ENCODE measurements at places on chromosomes 1 and 21.

DNA sequence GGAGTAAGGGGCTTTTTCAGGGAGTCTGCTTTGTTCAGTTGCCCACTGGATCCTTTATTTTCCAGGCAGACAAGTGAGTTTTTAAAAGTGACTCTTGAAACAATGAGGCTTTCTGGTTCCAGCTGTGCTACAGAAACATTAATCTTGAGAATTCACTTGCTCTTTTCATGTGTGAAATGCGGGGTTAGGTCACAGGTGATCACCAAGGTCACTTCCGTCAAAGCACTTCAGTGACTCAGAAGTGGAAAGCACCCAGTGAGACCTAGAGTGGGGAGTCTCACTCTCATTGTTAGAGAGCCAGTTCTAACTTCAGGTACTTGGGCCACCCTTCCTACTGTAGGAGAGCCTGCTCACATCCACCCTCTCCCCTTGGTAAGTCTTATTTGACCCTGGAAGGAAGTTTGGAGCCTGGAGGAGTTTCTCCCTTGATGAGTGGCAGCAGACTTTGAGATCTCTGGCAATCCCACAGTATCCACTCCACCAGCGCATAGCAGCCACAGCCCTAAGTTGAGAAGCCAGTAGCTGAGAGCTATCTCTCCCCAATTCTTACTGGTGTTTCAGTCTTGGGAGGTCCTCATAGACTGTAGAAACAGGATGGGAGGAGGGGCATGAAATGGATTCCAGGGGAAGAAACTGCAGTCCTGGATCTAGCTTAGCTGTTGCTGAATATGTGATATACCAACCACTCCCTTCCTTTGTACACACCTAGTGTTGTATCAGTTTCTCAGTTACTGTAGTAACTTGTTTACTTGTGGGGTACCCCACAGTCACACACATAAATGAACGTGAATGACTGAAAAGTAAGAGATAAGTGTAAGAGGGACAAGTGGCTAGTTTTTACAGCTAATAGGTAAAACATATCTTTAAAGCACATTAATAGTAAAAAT is 3.1 kb downstream of the TACSTD2 start:
- no peak for DNase-seq

- no peak for DNase-seq
These were observed 303.5 kb upstream of the KAZN start for GRCh38 chr1:14294860-14295536.

- no peak for DNase-seq
These were observed 644 bp upstream of the MRPL24 start for GRCh38 chr1:156741481-156741983.

DNA sequence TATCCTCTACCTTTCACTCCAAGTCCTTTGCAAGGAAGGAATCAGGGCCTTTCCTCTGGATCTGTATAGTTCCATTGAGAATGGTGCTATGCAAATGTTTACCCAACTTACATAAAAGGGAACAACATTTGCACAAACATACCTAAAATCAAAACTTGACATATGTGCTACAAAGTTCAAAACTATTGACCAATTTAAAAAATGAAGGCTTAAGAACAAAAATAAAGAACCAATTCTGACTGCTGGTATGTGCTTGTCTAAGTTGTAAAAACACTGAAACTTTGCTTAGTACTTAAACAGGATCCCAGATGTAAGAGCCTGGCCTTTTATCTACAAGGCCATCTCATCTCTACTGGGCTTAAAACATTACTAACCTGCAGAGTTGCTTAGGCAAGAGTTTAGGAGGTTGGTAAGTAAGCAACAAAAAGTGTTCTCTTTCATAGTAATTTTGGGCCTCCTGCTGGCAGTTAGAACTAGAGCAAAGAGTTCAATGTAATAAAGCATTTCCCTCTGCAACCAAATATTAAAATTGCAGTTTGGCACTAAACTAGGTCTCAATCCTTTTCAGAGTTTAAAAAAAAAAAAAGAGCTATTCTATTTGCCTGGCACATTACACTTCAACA is 2.0 kb downstream of the SCMH1 start:
- no peak for DNase-seq

DNA sequence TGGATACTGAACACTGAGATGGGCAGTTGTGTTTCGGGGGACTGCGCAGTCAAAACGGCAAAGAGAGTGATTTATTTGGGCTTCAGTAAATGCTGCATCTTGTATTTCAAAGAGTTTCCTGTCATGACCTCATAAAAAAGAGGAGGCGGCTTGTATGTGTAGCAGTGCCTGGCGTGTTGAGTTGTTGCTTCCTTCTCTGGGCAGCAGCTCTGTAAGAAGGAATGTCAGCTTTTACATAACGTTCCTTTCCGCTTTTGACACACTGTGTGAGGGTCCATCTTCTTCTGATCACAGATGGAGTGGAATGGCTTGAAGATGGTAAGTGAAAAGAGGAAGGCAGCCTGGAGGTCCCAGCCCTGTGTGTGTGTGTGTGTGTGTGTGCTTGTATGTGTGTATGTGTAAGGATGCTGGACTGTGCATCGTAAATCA is 941 bp downstream of the ELAVL4 start:
- DNase-seq = no peak

- DNase-seq = no peak
These were observed 19.2 kb upstream of the EVA1B start for GRCh38 chr1:36342426-36343185.

DNA sequence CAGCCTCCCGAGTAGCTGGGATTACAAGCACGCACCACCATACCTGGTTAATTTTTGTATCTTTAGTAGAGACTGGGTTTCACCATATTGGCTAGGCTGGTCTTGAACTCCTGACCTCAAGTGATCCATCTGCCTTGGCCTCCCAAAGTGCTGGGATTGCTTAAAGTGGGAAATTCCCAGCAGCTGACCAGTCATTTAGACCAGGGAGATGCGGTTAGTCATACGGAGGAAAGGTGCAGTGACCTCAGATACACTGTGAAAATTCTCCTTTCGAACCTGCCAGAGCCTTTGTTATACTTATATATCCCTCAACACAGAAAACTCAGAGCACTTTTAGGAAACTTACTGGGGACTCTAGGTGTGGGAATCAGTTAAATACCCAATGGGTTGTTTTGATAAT is 39.6 kb downstream of the MAP10 start:
- no peak for DNase-seq

- no peak for DNase-seq
These were observed 14.2 kb upstream of the KANK4 start for GRCh38 chr1:62333441-62333840.

GRCh38 chr1:180805316-180805715 is 107.4 kb upstream of the KIAA1614 start:
- no peak for DNase-seq

DNA sequence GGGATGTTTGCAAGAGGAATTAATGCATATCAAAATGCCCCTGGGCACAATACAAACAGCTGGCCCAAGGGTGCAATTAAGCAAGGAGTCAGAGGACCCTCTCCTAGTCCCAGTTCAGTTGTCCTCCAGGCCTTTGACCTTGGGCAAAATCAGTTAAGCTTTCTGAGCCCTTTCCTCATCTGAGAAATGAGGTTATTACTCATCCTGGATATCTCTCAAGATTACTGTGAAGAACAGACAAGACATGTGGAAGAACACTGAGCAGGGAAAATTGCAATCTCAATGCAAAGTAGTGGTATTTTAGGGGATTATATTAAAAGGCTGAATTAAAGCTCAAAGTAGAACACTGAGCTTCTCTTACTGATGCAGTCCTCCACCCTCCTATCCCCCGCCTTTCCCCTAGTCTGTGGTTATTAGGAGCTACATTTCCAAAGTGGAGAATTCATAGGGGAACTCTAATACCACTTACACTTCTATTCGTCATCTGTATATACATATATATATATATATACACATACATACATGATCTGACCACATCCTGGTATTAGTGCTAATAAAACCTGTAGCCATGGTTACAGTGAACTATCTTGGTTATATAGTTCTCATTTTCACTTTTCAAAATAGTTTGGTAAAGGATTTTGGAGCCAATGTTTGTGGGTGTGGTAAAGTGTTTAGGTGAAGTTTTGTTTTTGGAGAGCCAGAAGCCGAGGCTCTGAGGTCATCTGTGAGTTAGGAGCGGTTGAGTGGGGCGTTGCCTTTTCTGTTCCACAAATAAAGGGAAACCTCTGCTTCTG is 18.1 kb downstream of the KIAA0040 start:
- DNase-seq = no peak

- no peak for DNase-seq
These were observed 121.2 kb upstream of the KIAA0040 start for GRCh38 chr1:175313672-175314225.

DNA sequence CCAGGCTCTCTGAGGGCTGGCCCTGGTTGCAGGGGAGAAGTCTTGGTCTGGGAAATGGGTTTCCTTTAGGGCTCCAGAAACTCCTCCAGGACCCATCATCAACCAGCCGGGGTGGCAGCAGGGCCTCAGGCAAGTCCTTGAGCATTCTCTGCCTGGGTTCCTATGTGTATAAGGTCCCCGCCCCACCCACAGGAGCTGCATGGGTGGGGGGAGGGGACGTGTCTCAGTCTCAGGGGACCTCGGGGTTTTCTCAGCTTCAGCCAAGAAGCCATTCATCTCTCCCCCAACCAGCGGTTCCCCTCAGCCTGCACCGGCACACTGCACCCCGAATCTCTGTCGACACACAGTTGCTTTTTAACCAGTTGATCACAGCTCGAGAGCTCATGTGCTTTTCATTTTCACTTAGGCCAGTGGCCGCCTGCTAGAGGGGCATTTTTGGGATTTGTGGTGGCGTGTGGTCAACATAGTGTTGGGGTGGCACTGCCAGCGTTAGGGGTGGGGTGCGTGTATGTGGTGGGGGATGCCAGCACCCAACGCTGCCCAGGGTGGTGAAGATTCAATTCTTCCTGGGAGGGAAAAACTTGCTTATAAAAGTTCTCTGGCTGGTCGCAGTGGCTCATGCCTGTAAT is 6.5 kb downstream of the RUNX3 start:
- no peak for DNase-seq

- no peak for DNase-seq
These were observed 59.1 kb downstream of the NME7 start for GRCh38 chr1:169308313-169309039.

- no peak for DNase-seq
These were observed 142.3 kb upstream of the CHRM3 start for GRCh38 chr1:239244084-239244483.

GRCh38 chr1:228000416-228000815 is 6.4 kb upstream of the WNT3A start:
- no peak for DNase-seq

DNA sequence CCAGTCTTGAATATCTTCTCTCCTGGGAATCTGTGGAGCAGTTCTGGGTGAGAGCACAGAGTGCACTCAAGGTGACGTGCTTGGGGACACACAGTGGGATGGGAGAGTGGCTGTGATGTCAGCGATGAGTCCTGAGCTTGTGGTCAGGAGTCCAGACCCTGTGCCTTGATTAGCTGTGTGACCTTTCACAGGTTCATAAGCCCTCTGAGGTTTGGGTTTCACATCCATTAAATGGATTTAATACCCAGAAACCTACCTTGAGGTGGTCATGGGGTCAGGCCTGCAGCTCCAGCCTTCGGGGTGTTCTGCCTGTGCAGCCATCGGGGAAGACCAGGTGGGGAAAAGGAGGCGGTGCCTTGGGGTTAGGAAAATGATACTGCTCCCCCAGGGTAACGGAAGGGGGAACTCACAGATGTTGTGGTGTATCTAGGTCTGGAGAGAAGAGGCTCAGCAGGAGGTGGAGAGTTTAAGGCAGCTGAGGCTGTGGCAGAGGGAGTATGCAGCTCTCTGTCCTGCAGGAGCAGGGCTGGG is 38.5 kb upstream of the ETV3 start:
- no peak for DNase-seq

DNA sequence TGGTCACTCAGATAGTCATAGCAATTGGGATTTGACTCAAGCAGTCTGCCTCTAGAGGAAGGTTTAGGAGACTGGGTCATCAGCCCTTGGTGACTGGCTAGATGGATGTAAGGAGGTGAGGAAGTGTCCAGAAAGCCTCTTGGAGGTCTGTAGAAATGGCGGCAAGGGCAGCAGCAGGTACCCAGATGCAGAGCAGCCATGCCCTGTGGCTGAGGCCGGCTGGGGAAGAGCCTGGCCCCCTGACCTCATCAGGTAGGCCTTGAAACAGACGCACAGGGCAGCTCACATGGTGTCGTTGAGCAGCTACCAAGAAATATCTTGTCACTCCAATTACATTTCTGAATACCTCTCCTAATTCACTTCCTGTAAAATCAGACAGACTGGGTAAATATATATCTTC is 98.2 kb downstream of the DMRTB1 start:
- no peak for DNase-seq

DNA sequence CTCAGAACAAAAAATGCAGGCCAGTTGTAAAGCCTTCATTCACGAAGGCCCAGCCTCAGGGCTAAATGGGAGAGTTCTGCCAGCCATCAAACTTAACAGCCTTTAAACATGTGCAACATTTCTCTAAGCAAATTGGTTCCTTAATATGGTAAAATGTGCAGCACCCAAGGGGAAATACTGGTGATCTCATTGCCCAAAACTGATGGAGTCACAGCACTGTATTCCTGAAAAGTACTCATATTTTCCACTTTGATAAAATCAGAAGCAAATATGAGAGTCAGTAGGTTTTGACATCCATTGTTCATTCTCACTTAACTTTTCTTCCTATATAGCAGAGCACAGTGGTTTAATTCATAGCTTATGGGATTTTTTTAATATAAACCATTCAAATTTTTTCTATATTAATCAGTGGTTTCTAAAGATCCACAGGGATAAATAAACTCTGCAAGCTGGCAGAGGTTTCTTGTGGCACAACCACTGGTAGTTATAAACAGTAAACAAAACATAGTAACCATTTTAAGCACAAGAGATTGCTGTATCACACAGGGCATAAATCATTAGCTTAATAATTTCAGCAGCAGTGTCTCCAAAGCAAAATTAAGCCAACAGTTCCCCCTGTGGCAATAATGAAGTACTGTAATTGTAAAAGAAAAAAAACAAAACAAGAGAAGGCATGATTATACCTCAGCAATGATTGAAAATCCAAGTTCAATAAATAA is 106.9 kb upstream of the LYPLAL1 start:
- no peak for DNase-seq

DNA sequence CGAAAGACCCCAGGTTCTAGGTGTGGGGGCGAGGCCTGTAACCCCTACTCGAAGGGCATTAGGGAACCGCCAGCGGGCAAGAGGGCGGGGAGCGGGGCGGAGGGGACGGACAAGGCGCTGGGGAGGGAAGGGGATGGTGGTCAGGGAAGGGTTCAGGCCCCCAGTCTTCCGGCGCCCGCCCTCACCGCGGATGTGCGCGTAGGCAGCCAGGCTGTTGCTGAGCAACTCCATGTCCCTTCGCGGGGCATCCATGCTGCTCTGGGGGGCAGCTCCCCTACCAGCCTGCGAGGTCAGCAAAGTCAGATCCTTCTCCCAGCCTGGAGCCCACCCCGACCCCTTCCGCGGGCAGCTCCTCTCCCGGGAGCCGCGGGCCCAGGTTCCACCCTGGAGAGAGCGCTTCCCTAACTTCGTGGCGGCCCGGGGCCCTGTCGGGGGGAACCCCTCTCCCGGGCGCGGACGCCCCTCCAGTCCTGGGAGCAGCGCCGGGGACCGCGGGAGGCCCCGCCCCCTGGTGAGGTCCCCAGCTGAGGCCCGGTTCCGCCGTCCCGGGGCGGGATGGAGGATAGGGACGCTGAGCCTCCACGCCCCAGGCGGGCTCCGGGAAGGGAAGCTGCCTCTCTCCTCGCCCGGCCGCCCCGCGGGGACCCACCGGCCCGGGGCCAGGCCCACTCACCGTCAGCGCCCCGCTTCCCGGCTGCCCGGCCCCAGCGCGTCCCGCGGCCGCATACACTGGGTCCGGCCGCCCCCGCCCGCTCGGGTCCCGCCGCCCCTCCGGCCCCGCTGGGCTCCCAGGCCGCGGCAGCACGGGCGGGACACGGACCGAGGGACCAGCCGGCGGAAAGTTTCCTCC is 434 bp downstream of the EVA1B start:
- DNase-seq = no peak
